Fibroblast of pulmonary artery (primary cell): ENCODE measurements at places on chromosomes 5 and 9.

GRCh38 chr9:127308652-127309434 is 44.3 kb downstream of the GARNL3 start:
- DNase-seq, result peak; percentile 78

DNA sequence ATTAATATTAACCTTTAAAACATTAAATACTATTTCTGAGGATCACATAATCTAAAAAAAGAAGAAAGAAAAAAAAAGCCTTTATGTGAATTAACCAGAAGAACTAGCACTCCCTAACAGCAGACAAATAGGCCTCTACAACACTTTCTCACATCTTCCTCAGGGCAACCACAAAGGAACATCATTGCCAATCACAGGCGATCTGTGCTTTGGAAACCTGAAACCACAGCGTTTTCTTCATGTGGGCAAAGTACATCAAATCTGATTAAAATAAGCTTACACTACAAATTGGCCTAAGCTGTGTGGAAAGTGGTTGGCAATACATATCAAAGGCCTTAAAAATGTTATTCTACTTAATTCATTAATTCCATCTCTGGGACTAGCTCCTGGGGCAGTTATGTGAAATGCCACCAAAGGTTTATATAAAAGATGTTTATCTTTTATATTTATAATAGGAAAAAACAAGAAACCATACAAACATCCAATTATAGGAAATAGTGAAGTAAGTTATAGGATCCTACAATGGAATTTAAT is 184.8 kb upstream of the TBCA start:
- no peak for DNase-seq

DNA sequence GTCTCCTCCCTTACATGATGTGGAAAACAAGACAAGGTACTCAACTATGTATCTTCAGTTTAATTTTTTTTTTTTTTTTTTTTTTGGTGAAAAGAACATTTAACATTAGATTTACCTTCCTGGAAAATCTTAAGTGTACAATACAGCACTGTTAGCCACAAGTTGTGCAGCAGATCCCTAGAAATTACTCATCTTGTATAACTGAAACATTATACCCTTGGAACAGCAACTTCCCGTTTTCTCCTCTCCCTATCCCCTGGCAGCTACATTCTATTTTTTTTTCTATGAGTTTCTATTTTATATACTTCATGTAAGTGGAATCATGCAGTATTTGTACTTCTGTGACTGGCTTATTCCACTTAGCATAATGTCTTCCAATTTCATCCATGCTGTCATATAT is 421.9 kb upstream of the FTMT start:
- DNase-seq, result no peak

DNA sequence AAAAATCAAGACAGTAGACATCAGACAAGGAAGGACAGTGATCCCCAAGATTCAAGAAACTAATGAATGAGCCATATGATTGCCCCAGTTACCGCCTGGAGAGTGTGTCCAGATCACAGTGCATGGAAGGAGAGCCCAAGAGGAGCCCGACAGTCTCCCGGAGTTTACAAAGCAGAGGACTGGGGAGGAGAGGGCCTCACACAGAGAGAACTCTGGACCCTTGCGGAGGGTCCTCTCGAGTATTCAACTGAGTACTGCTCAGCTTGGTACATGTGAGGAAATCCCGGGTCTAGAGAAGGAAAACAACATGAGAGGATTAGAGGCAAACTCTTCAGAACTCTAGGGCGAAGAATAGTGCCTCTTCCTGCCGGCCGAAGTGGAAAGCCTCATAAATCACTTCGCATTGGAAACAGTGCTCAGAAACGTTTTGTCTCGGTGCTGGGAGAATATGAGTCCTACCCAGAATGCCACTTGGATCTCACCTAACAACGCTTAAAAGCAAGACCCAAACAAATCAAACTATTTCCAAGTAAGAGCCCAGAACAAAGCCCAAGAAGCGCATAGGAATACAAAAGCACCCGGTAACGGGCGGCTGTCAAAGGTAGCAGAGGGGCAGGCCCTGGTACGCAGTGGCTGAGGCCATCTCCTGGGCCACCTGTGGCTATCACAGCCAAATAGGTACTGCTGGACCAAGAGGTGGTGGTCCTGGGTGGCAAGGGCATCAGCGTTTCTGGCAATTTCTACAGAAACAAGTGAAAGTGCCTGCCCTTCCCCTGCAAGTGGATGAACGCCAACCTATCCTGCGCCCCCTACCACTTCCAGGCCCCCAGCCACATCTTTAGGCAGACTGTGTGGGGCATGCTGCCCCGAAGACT is 36.0 kb downstream of the FAM78A start:
- DNase-seq, result no peak

DNA sequence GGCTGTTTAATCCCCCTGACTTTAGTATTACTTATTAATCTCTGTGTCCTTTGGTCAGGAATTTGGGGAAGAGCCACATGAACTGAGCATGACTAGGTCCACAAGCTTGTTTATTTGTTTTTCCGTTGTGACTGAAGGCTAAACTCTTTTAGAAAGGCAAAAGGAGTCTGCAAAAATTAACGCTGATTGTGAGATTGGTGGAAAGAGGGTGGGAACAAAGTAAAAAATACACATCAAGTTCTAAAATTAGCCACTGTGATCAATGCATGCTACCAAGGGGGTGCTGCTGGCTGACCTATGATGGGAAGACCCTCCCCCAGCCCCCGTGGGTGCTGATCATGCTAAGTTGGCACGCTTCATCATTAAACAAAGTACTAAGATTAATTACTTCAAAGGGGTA is 356.8 kb downstream of the ADGRV1 start:
- no peak for DNase-seq

DNA sequence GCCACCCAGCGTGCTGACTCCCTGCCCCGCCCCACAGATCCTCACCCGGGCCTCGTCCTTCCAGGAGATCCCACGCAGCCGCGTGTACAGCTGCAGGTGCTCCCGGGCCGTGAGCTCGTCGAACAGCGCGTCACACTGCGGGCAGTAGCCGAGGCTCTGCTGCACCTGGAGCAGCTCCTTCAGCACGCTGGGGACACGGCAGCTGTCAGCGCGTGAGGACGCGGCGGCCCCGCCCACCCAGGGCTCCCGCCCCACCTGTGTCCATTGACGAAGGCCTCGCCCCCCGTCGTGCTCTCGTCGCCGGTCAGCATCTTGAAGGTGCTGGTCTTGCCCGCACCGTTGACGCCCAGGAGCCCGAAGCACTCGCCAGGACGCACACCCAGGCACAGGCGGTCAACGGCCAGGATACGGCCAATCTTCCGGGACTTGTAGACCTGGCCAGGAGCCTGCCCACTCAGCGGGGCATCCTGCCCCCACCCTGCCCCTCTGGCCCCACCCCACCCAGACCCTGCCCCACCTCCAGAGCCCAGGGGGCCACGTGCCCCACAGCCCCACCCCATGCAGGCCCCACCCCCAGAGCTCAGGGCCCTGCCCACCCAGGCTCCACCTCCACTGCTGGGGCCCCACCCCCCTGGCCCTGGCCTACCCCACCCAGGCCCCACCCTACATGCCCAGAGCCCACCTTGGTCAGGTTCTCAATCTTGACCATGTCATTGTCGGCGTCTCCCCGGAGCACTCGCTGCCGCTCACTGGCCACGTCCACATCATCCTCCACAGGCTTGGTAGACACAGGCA is 13.8 kb upstream of the CLIC3 start:
- no peak for DNase-seq

DNA sequence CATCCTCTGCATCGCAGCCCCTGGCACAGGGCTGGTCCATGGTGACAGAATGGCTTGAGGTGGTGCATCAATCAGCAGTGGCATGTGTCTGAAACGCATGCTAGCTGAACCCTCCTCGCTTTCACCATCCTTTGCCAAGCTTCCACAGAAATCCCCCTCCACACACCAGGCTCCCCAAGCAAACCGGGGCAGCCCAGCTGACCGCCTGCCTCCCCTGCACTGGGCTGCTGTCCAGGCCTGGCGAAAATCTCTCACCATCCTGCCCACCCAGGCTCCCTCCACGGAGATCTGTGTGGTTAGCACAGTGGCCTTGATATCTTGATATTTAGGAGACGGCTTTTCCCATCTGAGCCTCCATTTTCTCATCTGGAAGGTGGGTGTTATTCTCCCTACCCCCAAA is 905 bp upstream of the HRH2 start:
- DNase-seq, result no peak

DNA sequence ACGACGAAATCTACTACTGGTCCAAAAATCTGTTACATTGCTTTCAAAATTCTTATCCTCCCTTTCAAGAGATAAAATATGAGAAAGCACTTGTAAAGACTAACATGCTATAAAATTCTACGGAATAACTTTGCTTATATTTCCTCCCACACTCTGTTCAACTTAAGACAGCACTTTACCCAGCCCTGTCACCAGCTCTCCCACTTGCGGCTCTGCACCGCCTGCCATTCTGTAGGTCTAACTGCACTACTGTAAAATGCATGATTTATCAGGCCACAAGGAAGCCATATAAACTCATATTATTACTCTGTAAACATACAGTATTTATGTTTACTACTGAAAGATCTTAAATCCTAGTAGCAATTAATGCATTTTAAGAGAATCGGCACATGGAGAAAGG is 11.4 kb downstream of the CTNND2 start:
- no peak for DNase-seq

DNA sequence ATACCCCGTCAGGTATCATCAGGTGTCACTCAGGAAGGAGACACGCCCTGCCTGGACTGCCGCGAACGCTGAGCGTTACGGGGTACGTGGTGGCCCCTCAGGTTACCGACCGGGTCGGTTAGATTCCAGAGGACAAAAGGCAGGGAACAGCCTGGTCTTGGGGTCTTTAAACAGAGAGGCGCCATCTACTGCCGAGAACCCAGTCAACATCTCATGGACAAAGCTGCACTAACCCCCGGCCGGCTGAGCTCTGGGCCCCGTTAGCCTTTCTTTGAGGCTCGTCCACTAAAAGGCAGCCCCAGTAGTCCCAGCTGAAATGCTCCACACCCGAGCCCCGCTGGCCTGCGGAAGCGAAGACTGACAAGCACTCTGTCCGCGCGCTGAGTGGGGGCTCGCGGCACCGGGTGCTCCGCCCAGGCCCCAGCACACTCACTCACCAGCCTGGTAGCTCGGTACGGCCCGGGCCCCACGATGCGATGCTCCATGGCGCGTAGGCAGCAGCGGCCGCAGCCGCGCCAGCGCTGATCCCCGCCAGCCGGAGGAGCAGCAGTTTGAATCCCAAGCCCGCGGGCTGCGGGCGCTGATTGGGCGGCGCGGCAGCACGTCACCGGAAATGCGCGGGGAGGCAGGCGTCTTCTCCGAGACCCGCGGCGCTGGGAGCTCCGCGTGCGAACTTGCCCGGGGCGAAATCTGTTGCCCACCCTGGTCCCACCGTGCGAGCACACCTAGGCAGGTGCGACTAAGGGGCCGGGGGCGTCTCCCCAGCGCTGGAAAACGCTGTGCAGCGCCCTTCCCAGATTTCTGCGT is at the start of gene DEPDC1B:
DEPDC1B (minus strand) TSS at position 558 of the 807 bp plus-strand sequence; CDS start at position 485, 73 bp downstream.
- peak; percentile 91 for DNase-seq

DNA sequence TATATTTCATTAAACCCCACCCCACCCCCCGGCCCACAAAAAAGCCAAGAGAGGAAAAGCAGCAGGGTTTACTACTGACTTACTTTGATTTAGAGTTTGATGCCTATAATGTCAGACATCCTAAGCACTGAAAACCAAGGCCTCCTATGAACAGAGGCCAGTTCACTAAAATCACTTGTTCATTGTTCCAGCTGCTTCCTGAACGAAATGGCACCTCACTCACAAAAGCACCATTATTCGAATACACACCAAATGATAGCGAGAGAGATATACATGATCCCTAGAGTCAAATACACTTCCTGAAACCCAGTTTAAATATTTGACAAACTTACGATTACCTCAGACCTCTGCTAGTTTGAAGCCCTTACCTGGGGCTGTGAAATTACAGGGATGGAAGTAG is 66.6 kb downstream of the LPAR1 start:
- no peak for DNase-seq

- no peak for DNase-seq
Observed at GRCh38 chr5:32144378-32145207, 29.5 kb downstream of the GOLPH3 start.

- DNase-seq, result no peak
Observed at GRCh38 chr5:76952795-76953536, at the start of gene CRHBP. TSS of gene CRHBP (plus strand) at chr5:76953045. CDS start at chr5:76953135, 90 bp downstream.

DNA sequence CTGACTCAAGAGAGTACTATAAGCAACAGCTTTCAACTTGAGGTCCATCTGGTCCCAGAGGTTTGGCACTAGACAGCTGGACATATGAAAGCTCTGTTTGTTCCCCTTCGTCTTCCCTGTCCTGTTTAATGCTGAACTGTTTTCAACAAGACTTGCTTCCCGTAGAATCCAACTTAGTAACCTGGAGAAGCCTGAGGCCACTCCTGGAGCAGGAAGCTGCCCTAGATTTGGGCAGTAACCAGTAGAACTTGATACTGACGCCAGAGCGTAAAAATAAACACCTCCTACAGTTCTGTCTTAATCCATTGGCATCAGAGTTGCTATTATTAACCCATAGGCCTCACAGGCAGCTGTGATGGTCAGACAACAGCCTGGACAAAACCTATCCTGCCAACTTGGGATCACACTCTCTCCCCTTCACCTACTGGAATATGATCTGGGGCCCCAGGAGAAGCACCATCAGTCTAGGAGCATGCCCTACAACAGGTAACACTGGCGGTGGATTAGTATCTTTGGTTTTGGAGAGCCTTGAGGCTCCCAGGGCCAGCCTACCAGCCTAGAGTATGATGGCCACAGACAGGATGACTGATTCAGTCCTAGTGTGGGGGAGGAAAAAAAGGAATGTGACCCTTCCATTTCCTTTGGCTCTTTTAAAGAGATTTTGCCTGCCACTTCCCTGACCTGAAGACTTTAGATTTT is 29.2 kb downstream of the RUSC2 start:
- peak; percentile 69 for DNase-seq

DNA sequence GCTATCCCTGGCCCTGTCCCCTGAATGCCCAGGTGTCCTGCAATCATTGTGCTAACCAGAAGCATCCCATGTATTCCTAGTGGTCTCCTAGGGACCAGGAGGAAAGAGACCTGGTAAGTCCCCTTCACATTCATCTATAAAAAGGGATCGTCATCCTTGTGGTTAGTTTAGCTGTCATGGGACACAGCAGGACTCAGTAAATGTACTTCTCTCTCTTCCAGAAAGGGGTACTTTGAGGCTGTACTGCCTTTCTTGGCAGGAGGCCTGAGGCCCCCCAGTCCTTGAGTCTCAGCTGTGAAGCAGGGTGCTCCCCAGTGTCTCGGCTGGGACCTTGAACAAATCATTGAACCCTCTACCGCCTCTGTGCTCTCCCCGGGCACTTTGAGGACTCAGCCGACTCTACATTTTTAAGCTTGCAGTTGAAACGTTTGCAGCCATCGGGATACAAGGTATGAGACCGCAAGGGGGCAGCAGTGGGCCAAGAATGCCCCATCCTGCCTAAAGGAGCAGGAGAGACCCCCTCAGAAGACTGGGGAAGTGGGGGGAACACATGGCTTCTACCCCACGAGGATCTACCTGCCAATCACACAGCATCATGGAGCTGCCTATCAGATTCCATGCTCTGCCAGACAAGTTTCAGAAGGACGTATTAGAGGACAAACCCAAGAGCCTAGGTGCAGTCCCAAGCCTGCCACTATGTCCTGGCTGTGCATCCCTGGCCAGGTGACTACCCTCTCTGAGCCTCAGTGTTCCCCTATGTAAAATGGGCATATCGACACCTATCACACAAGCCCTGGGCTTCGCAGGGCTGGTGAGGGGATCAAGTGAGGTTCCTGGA is 2.4 kb upstream of the PHYKPL start:
- peak; percentile 66 for DNase-seq

GRCh38 chr5:134515801-134516200 is 9.7 kb upstream of the JADE2 start:
- no peak for DNase-seq
